Stimulated activated CD8-positive, alpha-beta memory T cell treated with anti-CD3 and anti-CD28 coated beads, Interleukin-4, amount 100 ng/mL, for 4 hours (primary cell): ENCODE measurements at places on chromosomes 6 and 20.

GRCh38 chr20:48333707-48334106, 494.1 kb downstream of the PREX1 start:
- no peak for DNase-seq

GRCh38 chr6:132070356-132070755, 119.2 kb upstream of the CCN2 start:
- no peak for DNase-seq

DNA sequence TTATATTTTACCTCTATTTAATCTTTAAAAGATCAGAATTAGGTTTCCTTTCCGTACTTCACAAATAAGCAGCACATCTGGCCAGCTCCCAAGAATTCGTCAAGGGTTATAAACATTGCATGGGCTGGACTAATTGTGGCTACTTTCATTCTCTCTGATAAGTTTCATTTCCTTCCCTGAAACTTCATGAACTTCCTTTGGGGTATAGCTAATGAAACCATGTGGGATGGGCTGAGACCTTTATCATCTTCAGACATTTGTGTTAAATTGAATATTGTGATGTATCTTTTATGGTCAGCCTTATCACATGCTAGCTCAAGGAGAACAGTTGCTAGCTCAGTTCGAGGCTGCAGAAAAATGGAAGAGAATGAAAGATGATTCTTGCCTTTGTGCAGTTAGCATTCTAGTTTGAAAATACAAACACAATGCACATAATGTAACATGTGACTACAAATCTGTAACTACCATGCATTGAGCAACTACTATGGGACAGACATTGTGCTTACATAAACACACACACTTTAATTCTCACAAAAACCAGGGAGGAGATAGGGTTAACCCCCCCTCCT, 1.7 kb upstream of the GMPR start:
- no peak for DNase-seq

DNA sequence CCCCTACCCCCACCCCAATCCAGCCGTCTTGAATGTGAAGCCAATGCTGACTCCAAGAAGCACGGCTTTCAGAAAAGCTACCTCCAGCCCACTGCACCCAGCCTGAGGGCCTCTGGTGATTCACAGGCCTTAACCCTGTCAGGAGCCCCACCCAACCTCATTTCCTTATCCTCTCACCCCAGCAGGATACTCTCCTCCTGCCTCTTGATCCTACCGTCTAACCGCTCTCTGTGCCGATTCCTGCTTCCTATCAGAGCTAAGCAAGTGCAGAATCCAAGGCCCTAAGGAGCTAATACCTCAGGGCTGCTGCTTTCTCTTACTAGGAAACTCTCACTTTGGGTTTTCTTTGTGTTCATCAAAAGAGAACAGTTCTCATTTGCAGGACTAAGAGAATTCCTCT, 47.2 kb downstream of the TRERF1 start:
- peak; percentile 16 for DNase-seq

DNA sequence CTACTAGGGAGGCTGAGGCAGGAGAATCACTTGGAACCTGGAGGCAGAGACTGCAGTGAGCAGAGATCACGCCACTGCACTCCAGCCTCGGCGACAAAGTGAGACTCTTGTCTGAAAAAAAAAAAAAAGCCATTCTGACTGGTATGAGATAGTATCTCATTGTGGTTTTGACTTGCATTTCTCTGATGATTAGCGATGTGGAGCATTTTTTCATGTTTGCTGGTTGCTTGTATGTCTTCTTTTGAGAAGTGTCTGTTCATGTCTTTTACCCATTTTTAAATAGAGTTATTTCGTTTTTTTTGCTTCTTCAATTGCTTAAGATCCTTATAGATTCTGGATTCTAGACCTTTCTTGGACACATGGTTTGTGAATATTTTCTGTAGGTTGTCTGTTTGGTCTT, 103.5 kb upstream of the SIM1 start:
- no peak for DNase-seq

DNA sequence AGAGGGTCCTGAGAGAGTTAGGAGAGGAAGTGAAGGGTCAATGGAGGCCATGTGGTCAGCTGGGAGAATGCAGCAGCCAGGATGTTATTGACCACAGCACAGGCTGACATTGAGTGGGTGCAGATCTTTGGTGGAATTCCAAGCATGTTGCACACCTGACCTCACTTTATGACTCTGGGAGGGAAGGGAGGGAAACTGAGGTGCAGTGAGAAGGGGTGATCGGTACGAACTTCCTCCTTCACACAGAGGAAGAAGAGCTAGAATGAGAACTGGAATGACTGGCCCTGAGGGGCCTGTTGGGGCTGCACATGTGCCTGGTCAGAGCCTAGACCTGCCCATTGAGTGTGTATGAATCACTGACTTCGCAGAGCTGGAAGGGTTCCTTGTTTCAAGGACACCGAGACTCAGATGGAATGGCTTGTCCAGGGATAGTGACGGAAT, 9.8 kb downstream of the FAM83D start:
- no peak for DNase-seq

DNA sequence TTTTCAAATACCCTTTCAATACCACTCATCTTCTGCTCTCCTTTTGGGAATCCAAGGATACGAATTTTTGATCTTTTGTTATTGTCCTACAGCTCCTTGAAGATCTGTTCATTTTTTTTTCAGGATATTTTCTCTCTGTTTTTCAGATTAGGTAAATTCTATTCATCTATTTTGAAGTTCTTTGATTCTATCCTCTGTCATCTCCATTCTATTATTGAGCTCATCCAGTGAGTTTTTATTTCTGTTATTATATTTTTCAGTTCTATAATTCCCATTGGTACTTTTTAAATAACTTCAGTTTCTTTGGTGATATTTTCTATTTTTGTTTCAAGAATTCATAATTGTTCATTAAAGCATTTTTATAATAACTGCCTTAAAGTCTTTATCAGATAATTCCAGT, 14.7 kb upstream of the ADTRP start:
- no peak for DNase-seq

GRCh38 chr6:42093582-42094329, 43.4 kb downstream of the TAF8 start:
- no peak for DNase-seq

GRCh38 chr20:32495217-32495565, 89.9 kb downstream of the NOL4L start:
- DNase-seq: no peak

DNA sequence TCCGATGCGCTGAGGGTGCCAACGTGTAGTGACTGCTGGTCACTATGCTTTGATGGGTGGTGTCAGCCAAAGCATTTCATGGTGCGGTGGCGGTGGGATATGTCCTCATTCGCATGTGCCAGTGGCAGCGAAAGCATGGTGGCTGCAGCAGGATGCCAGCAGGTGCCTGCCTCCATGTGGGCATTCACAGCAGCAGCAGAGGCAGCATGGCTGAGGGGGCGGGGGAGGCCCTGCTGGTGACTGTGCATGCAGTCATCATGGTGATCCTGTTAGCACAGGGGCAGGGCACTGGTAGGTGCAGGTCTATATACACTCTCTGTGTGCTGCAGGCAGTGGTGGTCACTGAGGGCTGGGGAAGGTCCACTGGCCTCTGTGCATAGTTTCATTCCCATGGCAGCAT, 22.0 kb downstream of the FIG4 start:
- DNase-seq: no peak
